ENCODE measurements at places on chromosomes 1 and 21.
A peak's percentile ranks its signal among the peaks of the same experiment; 100 is the strongest.

DNA sequence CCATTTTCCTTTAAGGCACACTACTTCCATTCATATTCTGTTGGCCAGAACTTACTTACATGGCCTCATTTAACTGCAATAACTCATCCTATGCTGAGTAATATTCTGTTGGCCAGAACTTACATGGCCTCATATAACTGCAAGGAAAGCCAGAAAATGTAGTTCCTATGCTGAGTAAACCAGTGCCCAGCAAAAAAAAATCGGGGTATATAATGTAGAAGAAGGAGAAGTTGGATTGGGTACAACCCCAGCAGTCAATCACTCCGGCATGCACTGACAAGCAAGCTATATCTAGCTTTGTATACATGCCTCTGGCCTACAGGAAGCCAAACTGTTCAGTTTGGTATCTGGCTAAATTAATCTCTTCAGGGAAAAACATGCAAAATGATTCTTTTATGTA lies 39.4 kb upstream of the PPIH start:
- DNase-seq: no peak

DNA sequence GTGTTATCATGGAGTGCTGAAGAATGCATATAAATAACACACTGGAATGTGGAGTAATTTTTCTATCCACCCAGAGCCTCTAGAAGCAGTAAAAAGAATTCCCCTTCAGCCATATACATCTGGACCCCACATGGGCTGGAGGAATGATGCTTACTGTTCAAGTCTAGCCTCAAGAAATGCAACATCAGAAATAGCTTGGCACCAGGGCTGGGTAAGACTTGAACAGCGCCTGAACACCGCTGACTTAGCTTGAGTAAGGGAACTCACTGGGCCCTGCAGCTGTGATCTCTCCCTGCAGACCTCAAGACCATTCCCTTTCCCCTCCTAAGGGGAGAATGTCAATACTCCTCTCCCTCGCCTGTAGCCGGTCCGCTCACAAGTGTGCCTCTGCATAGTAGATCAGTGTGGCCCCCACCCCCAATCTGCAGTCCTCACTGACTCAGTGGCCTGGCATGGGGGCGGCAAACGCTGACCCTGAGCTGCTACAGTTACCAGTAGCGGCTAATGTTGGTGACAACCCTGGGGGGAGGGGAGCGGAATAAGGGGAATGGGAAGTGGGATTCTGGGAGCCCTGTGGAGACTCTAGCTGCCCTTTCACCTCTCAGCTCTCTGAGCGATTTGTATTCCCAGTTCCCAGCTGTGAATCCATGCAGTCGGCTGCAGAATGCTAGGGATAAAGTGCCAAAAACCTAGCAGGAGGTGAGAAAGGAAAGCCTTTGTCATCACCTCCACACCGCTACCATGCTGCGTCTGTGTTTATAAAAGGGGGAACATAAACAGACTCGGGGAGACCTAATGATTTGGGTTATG lies 483.9 kb downstream of the DISC1 start:
- DNase-seq: no peak

GRCh38 chr1:66445492-66446181 lies 88.3 kb upstream of the SGIP1 start:
- peak; percentile 32 for DNase-seq

DNA sequence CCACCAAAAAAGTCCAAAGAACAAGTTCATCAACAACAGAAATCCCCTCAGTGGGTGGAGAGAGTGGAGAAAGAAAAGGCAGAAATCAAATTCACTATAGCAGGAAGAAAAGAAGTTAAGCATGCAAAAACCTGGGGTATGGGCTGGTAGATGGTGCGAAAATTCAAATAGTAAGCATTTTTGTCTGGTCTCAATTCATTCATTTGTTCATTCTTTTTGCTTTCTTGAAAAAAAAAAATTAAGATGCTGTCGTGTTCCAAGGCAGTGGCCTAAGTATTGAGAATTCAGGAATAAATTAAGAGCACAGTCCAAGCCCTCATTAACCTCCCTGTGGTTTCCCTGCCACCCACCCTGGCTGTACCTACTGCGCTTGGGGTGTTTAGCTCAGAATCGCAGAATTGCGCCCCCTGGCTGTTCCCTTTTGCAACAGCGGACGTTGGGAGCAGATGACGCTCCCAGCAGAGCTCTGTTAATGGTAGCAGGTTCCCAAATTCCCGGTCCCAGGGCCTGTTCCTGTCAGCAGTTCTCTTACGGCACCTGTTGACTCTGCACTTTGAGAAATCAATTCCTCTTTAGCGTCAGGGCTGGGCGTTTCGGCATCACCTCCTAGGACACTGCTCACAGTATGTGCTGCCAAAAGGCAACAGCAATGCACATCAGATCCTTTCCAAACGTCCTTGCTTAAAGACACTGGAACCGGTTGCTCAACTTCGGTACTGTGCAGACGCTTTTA lies 34.0 kb upstream of the SSX2IP start:
- peak; percentile 20 for DNase-seq

Data from activated effector memory CD4-positive, alpha-beta T cell treated with Interleukin-2 at 50 U/mL for 16 hours (primary cell).